Stimulated activated CD8-positive, alpha-beta memory T cell treated with anti-CD3 and anti-CD28 coated beads, Interleukin-2, amount 100 ng/mL, for 1 hour (primary cell): ENCODE measurements at places on chromosomes 3 and 15.

DNA sequence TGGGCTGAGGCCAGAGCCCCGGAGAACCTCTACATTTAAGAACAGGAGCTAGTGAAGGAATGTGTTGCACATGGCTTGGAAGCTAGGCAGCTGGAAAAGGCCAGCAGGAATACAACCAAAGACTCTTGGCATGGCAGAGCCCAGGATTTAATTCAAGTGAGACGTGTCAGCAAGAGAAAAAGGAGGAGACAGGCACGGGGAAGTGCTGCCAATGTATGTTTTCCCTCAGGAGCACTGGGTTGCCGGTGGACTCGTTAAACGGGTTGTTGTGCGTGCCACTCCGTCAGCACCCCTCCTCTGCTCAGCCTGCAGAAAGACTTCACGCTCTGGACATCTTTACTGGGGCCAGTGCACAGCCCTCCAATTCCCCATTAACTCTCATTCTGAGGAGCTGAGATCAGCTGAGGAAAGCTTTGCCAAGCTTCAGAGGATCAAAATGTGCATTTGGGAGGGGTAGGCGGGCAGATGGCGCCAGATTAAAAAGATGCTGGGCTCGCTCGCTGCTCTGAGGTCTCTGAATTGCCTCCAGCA, 103.7 kb downstream of the PDZRN3 start:
- DNase-seq = no peak

GRCh38 chr3:54862526-54862925, 65.3 kb downstream of the LRTM1 start:
- DNase-seq = no peak

DNA sequence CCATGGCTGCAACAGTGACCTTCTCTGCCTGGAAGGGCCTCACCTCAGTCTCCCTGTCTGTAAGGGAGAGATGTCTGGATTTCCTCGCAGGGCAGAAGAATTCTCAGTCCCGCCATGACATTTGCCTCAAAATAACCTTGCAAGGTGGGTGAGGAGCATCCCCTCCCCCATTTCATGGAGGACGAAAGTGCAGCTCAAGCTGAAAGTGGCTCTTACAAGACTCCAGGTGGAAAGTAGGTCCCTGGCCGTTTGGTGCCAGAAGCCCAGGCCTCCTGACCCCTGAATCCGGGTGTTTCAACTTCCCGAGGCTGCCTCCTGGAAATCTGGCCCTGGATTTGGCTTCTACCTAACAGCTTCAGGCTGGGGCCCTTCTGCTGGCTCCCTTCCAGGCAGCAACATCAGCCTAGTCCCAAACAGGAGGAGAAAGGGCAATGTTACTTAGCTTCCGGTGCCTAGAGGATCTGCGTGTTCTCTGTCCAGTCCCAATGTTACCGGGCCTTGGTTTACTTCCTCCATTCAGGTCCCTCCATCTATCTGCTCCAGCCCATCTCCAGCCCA, 769 bp upstream of the CSPG4 start:
- DNase-seq = no peak

- DNase-seq = no peak
Observed at GRCh38 chr3:112647122-112647521, 6.2 kb upstream of the CCDC80 start.

GRCh38 chr3:180457225-180457624, 144.7 kb upstream of the TTC14 start:
- DNase-seq = no peak

DNA sequence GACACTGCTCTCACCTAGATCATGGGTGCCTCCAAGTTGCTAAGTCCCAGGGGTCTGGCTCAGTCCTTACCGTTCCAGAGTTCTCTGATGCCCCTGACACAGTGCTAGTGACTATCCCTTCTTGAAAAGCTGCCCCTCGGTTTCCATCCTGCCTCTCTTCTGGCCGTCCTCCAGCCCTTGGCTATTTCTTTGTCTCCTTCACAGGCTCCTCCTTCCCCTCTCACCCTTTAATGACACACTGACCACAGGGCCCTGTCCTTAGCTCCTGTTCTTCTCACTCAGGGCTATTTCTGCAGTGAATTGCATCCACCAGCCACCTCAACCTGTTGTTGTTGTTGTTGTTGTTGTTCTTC, 31.1 kb downstream of the SLC28A1 start:
- no peak for DNase-seq

DNA sequence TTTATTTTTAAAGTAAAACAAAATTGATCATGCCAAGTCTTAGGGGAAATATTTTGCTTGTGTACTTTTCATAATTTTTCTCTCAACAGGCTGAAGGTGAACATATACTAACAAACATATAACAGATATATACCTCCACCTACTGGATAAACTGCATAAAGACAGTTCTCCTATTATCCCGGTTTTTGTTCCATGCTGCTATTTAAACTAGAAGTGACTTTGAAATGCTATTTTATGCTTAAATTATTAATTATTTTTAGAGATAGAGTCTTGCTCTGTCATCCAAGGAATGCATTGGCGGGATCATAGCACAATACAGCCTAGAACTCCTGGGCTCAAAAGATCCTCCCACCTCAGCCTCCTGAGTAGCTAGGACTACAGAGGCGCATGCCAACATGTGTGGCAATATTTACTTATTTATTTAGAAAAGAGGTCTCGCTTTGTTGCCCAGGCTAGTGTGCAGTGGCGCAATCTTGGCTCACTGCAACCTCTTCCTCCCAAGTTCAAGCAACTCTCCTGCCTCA, 49.8 kb downstream of the ST3GAL6 start:
- DNase-seq = no peak
